NCI-H1930 (cell line): ENCODE measurements at places on chromosomes 11 and 22.

- DNase-seq, result no peak
Observed at GRCh38 chr11:18692941-18693760, 5.4 kb upstream of the TMEM86A start.

DNA sequence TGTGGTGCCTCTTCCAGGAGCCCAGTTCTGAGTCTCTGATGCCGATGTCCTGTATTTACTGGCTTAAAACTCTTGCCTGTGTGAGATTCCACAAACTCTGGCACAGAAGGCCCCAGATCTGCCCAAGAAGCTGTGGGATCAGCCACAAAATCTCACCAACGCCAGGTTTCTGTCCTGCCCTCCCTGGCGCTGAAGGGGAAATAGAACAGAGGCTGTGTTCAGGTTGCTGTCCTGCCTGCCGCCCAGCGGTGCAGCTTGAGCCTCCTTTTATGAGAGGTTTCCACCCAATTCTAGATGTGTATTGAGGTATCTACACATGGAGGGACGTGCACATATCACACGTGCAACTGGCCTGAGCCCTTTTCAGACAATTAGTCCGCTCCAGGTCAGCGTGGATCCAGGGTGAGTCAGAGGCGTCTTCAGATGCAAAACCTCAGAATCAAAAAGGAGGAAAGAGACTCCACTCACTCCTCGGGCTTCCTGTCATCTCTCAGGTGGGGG, 2.2 kb downstream of the TMEM80 start:
- no peak for DNase-seq

- DNase-seq, result no peak
Observed at GRCh38 chr11:107953446-107953845, 25.2 kb downstream of the RAB39A start.

DNA sequence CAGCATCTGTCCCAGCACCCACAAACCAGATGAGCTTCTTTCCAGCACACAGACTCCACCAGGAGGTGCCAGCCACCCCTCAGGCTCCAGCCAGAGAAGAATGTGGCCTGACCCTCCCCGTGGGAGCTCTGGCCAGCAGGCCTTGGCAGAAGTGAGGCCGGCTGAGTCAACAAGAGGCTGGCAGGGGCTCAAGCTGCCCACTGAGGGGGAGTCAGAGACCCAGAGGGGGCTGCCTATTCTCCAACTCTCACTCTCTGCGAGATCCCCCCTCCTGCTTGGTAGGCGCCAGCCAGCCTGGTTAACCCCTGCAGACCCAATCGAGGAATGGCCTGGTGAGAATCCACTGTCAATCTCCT, 10.6 kb upstream of the CDC42EP1 start:
- no peak for DNase-seq

DNA sequence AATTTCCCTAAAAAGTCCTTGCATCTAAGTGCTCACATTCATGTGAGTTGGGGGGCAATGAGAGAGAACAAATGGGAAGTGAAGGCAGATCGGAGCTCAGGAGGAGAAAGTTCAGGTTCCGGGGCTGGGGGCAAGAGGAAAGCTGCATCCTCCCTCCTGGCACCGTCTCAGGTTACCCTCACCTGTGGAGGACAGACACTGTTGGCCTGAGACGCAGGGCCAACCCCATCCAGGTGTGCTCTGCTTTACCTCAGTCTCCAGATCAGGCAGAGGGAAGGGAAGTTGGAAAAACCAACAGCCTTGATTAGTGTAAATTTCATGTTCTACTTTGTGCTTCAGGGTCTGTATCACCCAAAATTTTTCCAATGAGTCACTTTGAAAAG, 146.9 kb downstream of the TRIM29 start:
- DNase-seq, result no peak

GRCh38 chr11:111796696-111797095, 30.5 kb upstream of the PPP2R1B start:
- no peak for DNase-seq
